ENCODE measurements at places on chromosomes 7 and 10.

DNA sequence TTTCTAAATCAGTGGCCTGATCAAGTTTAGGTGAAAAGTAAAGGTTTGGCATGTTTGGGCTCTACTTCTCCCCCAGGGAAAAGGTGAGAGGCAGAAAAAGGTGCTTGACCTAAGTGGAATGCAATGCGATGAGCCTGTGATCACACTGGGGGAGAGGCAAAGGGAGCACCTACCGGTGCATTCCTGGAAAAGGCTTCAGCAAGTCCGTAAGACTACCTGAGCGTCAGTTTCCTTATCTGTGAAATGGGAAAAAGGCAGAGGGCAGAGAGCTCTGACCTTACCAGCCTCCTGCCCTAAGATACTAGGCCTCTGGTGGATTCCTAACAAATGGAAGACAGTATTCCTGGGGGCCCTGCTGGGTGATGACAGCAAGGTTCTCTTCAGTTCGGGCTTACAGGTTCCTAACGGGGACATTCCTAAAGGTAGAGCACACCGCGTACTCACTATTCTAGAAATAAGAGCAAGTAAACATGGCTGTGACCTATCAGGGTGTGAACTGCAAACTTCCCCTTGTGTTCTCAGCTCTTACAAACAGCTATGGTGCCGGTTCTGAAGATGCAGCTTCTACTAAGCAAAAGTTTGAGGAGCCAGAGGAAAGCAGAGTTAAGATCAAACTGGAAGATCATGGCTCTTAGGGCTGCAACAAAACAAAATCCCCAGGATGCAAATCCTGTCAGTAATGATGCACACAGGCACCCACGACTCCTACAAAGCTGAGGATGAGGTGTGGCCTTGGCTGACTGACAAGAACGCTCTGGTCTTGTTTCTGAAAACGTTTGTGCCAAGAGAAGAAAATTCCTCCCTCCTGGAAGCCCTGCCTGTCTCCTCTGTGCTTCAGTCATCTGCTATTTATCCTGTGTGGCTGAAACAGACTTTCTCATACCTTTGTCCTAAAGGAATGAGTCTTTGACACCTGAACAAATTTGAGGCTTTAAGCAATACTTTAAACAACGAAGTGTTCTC lies 13.3 kb upstream of the ACSL5 start:
- no peak for DNase-seq

GRCh38 chr7:142300689-142301088 lies 42.8 kb upstream of the PRSS58 start:
- DNase-seq, result no peak

- DNase-seq, result no peak
These were observed 284.9 kb downstream of the FGFR2 start for GRCh38 chr10:121313119-121313875.

- no peak for DNase-seq
These were observed 17.4 kb downstream of the TRIM8 start for GRCh38 chr10:102661658-102662028.

- DNase-seq, result no peak
These were observed 5.0 kb upstream of the CELF2 start for GRCh38 chr10:11012421-11013295.

DNA sequence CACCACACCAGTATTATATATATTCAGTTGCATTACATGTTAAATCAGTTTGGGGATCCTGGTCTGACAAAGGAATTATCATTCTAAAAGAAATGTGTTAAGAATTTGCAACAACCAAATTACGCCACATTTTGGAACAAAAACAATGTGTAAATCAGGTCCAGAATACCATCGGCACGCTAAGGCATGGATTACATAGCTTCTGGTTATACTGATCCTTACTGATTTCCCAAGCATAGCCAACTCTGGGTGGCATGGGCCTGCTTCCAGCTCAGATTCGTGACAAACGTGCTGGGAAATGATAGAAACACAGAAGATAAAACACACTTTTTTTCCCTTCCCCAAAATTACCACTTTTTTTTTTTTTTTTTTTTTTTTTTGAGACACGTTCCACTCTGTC lies 660.0 kb downstream of the SORCS1 start:
- DNase-seq, result no peak

GRCh38 chr10:118027397-118027796 lies 19.3 kb downstream of the RAB11FIP2 start:
- DNase-seq, result no peak

- DNase-seq, result no peak
These were observed 43.7 kb downstream of the JAZF1 start for GRCh38 chr7:28136885-28137284.

Data from progenitor cell of endocrine pancreas (in vitro differentiated cells).